ENCODE measurements at places on chromosomes 12 and 14.

GRCh38 chr12:43145481-43145880 lies 406.5 kb downstream of the ADAMTS20 start:
- H3K27me3 ChIP-seq, result no peaks in the 10 kb centered on the region
- H3K4me1 ChIP-seq, result no peaks in the 10 kb centered on the region
- no peak overlapping the region for H3K27ac ChIP-seq
- no peak overlapping the region for H3K4me3 ChIP-seq
- H3K36me3 ChIP-seq, result no peaks in the 10 kb centered on the region
- DNase-seq, result no peak

DNA sequence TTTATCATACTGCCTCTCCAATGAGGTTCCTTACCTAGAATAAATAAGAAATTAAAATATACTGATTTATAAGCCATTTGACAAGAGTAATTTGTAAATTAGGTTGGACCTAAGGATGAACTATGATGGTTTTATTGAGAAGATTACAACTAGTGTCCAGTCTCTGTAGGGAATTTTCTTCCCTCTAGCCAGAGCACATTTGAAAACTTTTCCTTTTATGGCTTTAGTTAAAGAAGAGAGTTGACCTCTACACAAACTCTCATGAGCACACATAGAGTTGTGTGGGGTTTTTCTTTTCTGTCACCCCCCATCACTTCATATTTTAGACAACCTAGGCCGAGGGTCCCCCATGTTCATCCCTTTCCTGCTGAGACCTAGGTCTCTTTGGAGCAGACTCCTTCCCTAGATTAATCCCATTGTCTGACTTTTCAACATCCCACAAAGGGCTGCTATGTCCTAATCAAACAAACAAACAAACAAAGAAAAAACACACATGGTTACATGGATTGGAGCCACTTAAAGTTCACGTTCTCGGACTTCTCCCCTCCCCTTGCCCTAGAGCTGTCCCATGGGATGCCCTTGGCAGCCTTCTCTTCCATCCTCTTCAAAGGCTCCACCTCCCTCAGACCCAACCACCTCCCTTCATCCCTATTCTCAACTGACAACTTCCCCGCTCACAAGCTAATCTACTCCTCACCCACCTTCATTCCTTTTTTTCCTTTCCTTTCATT lies 40.7 kb downstream of the GPR135 start:
- no peak for DNase-seq
- H3K27ac ChIP-seq, result no peak overlapping the region
- H3K27me3 ChIP-seq, result no peaks in the 10 kb centered on the region

- H3K36me3 ChIP-seq, result no peaks in the 10 kb centered on the region
- H3K4me1 ChIP-seq, result peaks cover 8% of the 10 kb centered on the region
- no peak for DNase-seq
- H3K27ac ChIP-seq, result no peak overlapping the region
Observed at GRCh38 chr12:105240228-105240627, 4.3 kb upstream of the APPL2 start.

DNA sequence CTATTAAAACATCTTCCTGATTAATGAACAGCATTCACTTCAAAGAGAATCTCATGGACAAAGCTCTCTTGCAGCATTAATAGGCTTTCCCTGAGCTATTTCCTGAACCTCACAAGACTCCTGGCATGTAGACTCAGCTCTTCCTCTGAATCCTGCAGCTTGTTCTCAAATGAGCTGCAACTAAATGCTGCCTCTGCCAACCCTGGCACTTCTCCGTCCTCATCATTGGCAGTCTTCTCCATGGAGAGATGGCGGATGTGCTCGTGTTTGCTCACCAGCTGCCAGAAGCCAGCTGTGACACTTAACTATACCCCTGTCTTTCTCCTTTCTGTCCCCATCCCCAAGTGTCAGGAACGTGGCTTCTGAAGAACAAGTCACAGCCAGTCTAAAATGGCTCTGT lies 232.1 kb downstream of the FOXN3 start:
- DNase-seq, result no peak
- H3K36me3 ChIP-seq, result no peaks in the 10 kb centered on the region
- H3K27ac ChIP-seq, result no peak overlapping the region
- no peak overlapping the region for H3K4me3 ChIP-seq
- H3K4me1 ChIP-seq, result peaks cover 13% of the 10 kb centered on the region

DNA sequence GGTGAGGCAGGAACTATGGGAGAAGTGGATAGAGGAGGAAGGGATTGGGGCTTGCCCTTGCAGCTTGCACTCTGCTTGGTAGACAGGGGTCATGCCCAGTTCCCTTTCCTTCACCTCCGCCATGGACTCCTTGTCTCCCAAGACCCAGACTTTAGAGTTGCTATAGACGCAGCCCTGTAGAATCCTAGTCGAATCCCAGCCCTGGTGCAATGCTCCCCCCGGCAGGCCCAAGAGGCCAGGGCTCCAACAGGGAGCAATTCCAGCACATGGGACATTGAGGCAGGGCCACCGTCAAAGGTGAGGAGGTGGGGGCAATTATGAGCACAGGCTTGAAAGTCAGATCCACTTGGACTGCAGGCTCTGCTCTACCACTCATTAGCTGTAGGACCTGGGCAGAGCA lies 29.5 kb upstream of the BCDIN3D start:
- no peak overlapping the region for H3K27ac ChIP-seq
- H3K4me1 ChIP-seq, result no peaks in the 10 kb centered on the region
- no peak for DNase-seq
- no peaks in the 10 kb centered on the region for H3K36me3 ChIP-seq
- no peak overlapping the region for H3K4me3 ChIP-seq

- H3K4me3 ChIP-seq, result no peak overlapping the region
- H3K36me3 ChIP-seq, result no peaks in the 10 kb centered on the region
- DNase-seq, result peak; percentile 62
Observed at GRCh38 chr14:74579447-74580274, 32.4 kb downstream of the LTBP2 start.

DNA sequence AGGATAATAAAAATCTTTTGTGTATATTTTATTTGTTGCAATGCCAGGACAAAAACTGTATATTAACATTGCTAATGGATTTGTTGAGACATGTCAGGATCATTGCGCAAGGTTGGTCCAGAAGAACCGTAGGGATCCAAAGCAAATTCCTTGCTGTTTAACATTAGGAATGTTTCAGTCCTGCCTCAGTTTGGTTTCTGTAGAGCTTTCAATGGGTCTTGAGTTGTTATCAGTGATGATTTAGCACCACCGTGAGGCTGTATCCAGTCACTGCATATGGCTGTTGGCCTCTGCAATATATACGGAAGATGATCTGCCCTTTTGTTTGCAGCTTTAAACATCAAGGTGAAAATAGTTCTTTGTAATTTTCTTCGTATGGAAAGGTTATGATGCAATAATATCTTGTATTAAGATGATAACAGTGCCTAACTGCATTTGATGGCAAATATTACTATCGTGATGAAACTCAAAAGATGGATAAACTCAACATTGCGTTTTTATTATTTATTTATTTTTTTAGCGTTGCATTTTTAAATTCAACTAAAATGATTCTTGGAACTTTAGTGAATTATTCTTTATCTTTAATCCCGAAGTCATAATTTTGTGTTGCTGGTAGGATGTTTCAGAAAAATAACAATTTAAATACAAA lies 231.2 kb downstream of the AKAP6 start:
- H3K27ac ChIP-seq, result no peak overlapping the region
- no peaks in the 10 kb centered on the region for H3K27me3 ChIP-seq
- H3K4me3 ChIP-seq, result no peak overlapping the region
- peak; percentile 54 for DNase-seq
- no peaks in the 10 kb centered on the region for H3K4me1 ChIP-seq
- no peaks in the 10 kb centered on the region for H3K36me3 ChIP-seq

GRCh38 chr14:52015411-52016030 lies 26.2 kb downstream of the RTRAF start:
- no peak overlapping the region for H3K27ac ChIP-seq
- no peak overlapping the region for H3K4me3 ChIP-seq
- DNase-seq, result peak; percentile 19
- peaks cover 14% of the 10 kb centered on the region for H3K36me3 ChIP-seq
- no peaks in the 10 kb centered on the region for H3K4me1 ChIP-seq

All from HCT116 (cell line).